Pulmonary artery endothelial cell (primary cell): ENCODE measurements at places on chromosomes 1 and 21. TPM values are rescaled to one million over a fixed set of nuclear protein-coding genes. Genes with fewer than 3 reads are reported as not detected.

GRCh38 chr1:40985875-40986274 is 6.4 kb downstream of the CTPS1 start:
- no peak for DNase-seq

DNA sequence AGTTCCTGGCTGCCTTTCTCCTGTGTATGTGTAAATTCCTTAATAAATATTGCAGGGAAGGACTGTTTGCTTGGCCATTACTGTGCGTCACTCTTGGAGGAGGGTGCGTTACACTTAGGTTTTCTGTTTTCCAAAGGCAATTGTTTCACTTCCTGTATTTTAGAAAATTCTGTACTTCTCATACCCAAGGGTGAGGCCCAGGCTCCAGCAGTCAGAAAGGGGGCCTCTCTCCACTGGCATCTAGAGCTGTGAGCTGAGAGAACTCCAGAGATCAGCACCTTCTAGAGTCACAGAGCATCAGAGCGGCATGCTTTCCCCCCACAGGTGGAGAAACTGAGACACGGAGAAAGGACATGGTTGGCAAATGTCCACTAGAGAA is 27.0 kb upstream of the ZFP69B start:
- DNase-seq: no peak

The TMPRSS2 gene
- not detected in 2 replicates for total RNA-seq

- no peak for DNase-seq
Measured at GRCh38 chr1:221328371-221328770, 413.5 kb downstream of the DUSP10 start.

GRCh38 chr1:8858112-8858668 is 20.3 kb downstream of the ENO1 start:
- DNase-seq: peak; percentile 89

- peak; percentile 80 for DNase-seq
Measured at GRCh38 chr1:23177438-23178380, 9.1 kb upstream of the LUZP1 start.

The OR10J5 gene
- not detected in 2 replicates for total RNA-seq

- no peak for DNase-seq
Measured at GRCh38 chr1:199064971-199065370, 426.1 kb downstream of the PTPRC start.
